Activated CD4-positive, alpha-beta T cell treated with anti-CD3 and anti-CD28 coated beads for 48 hours (primary cell): ENCODE measurements at places on chromosomes 12 and 14.

DNA sequence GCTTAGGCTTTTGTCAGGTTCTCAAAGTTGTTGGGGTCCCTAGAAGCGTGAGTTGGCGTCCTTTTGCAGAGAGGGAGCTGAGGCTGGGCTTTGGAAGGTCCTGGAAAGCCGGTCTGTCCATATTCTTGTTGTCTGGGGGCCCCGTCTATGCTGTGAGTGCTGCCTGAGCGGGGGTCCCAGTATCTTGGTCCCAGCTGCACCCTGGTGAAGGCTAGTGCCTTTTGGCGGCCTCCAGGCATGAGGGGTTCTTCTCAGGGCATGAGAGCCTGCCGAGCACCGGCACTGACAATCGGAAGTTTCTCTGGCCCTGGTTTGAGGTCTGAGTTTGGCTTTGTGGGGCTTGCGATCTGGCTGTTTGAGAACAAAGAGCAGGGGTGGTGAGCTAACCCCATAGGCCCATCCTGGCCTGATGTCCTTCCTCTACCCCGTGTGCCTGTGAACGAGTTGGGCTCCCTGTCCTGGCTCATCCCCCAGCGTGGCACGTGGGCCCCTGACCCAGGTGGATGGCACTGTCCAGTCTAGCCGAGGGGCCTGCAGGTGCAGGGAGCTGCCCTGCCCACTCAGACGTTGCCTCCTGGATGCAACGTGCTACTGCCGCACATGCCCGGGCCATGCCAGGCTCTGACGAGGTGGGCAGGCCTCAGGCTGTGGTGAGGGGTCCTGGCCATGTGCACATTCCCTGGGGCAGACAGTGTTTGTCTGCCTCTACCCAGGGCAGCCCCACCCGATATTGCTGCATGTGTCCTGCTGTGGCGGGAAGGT is 3.9 kb downstream of the CEP170B start:
- DNase-seq = no peak

- DNase-seq = no peak
Measured at GRCh38 chr12:125032466-125033152, 32.6 kb upstream of the AACS start.

GRCh38 chr14:68661226-68662225 is 131.3 kb downstream of the ZFP36L1 start:
- no peak for DNase-seq

DNA sequence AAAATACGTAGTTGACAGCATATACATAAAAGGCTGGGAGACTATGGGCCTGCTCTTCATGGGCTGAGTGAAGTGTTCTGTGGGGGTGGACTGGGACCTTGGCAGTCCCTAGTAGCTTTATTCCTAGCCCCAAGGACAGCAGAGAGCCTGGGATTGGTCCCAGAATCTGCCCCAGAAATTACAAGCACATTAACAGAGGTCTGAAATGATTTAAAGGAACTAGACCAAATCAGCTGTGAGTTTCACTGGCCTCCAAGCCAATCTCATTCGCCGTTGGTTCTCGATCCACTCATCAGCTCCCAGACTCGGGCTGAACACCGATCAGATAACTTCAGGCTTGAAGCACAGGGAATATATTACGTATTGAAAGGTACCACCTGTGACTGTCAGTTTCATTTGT is 77.0 kb upstream of the PSMC1 start:
- no peak for DNase-seq

- no peak for DNase-seq
Measured at GRCh38 chr14:51834240-51834639, 26.2 kb upstream of the GNG2 start.

- DNase-seq = no peak
Measured at GRCh38 chr14:80403036-80403435, 191.7 kb upstream of the DIO2 start.

GRCh38 chr14:61076556-61076955 is 95.5 kb downstream of the SLC38A6 start:
- DNase-seq = no peak

GRCh38 chr14:51917193-51917592 is 56.8 kb downstream of the GNG2 start:
- DNase-seq = no peak

DNA sequence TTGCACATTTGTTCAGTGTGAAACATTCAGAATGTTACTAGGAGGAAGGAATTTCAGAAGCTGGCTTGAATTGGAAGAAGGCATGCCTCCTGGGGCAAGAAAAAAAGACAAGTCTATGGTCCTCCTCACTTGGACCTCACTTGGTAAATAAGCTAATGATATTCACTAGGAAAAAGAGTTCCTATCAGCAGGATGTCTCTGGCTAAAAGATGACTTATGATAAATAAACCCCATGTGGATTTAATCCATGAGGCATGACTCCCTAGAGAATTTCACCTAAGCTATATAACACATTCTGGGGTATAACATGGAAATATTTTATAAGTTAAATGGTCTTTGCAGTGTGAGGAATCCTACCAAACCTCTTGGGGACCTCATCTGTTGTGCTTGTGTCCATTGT is 199.9 kb downstream of the LRIG3 start:
- DNase-seq = no peak

DNA sequence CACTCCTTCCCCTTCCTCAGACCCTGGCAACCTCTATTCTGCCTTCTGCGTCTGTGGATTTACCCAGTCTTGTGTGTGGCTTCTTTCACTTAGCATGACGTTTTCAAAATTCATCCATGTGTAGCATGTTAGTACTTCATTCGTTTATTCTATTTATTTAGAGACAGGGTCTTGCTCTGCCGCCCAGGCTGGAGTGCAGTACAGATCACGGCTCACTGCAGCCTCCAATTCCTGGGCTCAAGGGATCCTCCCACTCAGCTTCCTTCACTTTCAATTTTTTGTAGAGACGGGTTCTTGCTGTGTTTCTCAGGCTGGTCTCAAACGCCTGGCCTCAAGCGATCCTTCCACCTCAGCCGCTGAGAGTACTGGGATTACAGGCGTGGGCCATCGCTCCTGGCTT is 37.0 kb downstream of the B4GALNT3 start:
- DNase-seq = no peak
